ENCODE measurements at places on chromosomes 5 and 9.

DNA sequence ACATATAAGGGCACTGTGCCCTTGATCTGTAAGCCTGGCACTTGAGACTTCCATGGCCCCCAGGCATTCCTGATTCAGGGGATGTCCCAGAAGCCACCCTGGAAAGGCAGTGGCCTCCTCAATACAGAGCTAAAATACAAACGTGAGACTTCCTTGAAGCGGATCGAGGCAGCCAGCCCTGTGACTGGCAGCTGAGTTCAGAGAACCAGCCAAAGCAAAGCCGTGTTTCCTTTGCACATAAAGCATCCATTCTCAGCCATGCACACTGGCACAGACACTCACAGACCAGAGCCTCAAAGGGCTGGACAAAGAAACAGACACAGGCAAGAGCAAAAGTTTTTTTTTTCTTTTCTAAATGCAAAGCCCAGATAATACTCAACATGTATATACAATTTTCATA, 18.8 kb upstream of the CPEB4 start:
- no peak for DNase-seq

DNA sequence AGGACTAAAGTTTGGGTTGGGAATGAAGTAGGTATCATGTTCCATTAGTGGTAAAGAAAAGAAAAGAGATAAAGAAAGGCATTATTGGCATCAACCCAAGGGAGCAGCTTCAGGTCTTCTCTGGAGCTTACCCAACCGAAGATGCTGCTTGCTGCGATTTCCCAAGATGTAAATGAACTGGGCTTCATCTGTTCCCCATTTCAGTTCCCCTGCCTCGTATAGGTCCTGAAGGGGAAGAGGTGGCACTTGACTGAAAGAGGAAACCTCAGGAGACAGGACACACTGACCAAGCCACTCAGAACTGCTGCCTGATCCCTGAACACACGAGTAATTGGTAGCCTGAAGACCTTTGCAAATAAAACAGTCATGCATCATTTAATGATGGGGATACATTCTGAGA, 24.6 kb downstream of the ANXA6 start:
- DNase-seq: no peak

GRCh38 chr5:166570865-166571264, 1720.6 kb upstream of the WWC1 start:
- no peak for DNase-seq

GRCh38 chr9:136957461-136957860, 5.4 kb downstream of the LCN12 start:
- no peak for DNase-seq

DNA sequence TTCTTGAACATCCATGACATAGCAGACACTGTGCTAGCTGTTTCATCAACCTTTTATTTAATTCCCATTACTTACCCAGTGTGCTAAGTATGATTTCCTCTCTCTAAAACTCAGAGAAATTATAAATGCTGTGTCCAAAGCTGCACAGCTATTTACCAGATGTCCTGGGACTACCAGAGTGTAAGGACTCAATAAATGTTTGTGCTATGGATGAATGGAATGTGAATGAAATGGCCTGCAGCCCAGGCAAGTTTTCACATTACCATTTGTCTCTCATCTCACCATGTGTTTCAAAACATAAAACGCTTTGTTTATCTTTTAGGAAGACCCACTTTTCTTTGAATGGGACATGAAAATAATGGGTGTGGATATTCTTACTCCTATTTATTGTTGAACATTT, 96.2 kb downstream of the ARHGEF28 start:
- DNase-seq: no peak

DNA sequence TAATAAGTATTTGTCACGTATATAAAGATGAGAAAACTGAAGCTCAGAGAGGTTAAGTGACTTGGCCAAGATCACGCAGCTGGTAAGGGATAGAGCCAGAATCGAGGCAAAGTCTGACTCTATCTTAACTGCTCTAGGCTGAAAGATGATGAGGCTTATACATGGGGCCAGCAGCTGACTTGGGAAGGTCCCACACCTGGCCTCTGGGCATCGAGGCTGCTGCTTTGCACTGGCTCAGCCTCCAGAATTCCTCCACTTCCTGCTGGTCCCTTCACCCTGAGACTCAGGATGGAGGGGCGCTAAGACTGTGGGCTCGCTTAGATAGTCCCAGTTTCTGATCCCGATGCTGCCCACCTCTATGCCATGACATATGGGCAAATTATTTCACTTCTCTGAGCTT, 35.2 kb downstream of the CAMK2A start:
- no peak for DNase-seq

DNA sequence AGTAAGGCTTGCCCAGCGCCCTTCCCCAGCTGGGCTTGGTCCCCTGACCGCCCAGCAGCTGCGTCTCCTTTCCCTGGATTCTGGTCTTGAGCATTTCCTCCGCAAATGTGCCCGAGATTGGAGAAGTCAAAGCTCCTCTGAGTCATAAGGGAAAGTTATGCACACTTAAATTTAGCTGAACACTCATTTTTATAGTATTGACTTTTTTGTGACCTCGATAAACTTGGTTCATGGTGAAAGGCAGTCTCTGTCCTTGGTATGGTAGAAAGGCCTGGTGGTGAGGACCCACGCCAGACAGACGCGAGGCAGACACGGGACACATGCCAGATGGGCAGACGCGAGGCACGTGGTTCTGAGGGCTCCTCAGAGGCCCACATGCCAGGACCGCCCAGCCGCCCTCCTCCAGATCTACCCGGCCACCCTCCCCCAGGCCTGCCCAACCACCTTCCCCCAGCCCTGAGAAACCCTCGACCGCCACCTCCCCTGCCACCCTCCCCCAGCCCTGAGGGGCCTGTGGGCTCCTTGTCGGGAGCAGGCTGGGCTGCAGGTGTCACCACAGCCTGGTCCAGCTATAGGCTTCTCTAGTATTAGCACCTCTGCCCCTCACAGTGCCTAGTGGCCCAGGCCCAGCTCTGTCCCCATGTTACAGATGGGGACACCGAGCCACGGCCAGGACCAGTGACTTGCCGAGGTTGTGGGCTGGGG, 60.9 kb upstream of the CACNA1B start:
- DNase-seq: no peak

- DNase-seq: no peak
These were observed 25.9 kb upstream of the PIK3R1 start for GRCh38 chr5:68189613-68190012.

DNA sequence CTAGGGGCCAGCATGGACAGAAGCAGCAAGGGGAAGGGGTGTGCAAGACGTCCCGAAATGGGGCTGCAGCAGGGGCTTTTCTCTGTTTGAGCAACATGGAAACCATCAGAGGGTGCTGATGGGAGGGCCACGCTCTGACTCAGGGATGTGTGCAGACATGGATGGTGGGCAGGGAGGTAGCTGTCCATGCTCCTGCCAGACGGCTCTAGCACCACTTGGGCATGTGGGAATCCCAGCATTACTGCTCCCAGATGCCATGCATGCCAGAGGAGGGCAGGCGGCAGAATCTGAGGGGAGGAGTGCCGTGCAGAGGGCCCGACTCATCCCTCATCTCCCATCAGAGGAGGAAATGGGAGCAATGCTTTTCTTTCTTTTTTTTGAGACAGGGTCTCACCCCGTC, 45.6 kb upstream of the SLC25A51 start:
- DNase-seq: no peak

- DNase-seq: peak; percentile 94
These were observed 39.2 kb downstream of the TLE4 start for GRCh38 chr9:79610791-79611614.

- no peak for DNase-seq
These were observed 3.6 kb downstream of the ST6GALNAC6 start for GRCh38 chr9:127895811-127896210.

DNA sequence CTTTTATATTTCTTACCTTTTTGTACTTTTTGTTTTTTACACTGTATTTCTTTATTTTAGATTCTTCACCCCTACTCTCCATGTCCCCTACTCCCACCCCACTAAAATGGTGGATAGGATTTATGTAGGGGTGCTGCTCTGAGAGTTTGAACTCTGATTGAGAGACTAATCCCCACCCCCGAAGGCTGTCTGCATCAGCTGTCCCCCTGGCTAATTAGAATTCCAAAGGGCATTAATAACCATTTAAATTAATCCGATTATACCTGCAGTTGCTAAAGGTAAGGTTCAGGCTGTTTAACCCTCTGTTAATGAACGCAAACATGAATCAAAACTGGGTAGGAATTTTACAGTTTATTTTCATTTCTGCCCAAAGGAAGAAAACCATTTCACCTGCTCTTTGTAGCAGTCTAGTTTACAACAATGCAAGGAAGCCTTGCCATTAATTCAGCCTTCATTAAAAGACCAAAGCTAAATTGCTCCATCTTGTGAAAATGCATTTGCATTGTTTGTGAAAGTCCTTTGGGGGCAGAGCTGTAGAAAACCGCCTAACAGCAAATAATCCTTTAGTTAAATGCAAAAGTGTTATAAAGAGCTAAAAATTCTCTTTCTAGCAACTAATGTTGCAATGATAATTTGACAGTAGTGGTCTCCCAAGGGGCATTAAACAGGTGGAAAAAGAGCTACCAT, 71.2 kb downstream of the ZCCHC7 start:
- DNase-seq: no peak

DNA sequence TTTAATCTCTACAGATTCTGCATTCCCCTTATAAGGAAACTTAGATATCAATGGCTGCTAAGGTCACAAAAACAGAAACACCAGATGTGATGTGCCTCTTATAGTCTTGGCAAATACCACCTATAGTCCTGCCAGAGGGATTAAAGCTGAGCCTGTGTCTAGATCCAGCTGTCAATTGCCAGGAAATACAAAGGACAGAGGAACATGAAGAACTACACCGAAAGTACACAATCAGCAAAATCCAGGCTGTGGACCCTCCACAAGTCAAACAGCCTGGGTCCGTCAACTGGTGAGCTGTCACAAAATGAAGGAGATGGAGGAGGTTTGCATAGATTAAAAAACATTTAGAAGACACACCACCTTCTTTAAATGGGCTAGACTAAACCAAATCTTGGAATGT, 85.4 kb downstream of the KLF4 start:
- DNase-seq: no peak

DNA sequence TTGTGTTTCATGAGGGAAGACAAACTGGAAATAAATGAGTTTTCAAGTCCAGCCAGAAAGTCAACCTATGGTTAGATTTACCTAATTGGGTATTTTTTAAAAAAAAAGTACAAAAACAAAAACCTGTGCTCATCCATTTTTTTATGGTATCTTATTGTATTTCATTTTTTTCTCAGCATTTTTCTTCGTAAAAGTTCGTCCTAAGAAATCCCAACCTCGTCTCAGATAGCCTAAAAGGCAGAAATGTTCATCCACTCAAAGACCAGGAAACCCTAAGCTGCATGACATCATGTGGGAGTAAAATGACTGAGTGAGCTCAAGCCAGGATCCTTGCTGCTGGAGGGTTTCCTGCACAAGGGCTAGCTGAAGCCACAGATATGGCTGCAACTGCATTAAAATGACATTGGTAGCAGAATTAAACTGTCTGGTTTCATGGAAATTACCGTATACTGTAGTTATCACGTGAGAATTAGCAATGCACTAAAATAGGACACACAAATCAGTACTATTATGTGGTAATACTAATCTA, 70.4 kb downstream of the NFIB start:
- no peak for DNase-seq

DNA sequence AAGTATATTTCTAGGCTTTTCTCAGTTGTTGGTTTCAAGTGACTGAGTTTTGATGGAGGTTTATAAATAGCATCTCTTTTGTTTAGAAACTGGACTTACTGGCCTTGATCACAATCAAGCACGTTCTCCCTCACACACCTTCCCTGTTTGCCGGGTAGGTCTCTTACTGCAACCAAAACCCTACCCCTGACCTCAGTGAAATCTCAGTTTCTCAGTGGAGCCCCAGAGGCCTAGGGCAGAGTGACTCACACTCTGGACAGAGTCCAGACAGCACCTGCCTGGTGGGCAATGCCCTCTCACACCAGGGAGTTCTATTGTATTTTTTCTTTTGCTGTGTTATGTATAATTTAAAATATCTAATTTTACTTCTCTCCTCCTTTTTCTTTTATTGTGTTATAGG, 48.4 kb upstream of the EPB41L4B start:
- DNase-seq: no peak

DNA sequence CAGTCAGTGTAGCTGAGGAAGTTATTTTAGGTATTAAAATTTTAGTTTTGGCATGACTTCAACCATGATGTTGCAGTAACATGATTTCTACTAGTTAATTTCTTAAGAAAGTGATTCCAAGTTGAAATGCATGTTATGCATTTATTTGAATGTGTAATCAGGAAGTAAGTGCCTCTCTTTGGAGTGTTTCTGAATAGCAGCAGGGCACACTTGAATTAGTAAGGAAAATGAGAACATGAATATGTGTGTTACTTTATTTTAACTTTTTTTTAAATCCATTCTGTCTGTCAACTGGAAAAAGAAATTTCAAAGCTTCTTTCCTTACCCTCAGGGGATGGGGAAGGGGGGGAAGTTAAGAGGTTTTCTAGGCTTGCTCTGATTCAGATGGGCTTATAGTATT, 40.4 kb downstream of the CTNNA1 start:
- DNase-seq: no peak

GRCh38 chr5:136155078-136155477, 22.4 kb downstream of the SMAD5 start:
- DNase-seq: no peak

- DNase-seq: no peak
These were observed 858.5 kb upstream of the PTPRD start for GRCh38 chr9:11471321-11471720.

- no peak for DNase-seq
These were observed 240.2 kb downstream of the MAN2A1 start for GRCh38 chr5:109929911-109930310.

DNA sequence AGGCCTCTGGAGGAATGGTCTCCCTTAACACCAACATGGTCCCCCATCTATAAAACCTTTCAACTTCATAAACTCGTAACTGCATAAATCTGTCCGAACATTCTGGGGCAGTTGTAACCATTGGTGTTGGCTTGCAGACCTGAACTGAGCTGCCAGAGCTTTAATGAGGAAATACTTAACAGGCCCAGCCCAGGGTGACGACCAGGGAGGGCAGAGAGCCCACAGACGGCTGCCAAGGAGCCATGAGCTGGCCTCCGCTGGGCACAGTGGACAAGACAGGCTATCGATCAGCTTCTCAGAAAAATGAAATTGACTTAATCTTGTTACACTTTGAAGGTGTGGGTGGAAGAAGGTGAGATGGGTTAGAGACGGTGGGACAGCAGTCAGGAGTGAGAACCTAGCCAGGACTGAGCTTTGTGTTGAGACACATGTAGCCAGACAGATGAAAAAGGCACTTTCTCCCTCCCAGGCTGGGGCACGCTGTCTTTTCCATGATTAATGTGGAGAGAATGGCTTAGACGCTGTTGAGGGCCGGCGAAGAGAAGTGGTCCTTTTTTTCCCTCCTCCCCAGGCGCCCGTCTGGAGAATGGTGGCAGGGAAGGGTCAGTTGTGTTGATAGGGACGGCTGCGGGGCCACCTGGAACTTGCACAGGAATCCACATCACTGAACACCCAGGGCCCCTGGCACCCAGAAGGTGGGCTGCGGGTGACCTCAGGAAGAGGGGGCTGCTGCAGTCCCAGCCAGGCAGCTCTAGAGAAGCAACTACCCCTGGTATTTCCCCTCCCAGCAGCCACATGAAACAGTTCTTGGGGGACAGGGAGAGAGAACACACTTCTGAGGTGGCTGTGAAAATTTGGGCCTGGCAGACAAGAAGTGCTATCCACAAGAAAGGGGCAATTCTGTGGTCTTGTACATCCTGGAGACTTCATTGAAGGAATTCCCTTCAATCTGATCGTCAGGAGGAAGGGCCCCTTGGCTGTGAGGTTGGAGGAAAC, 27.3 kb upstream of the TCOF1 start:
- DNase-seq: no peak

- DNase-seq: no peak
These were observed 2.5 kb upstream of the GM2A start for GRCh38 chr5:151250346-151251000.

GRCh38 chr5:78701795-78702410, 53.3 kb upstream of the LHFPL2 start:
- no peak for DNase-seq

All from non-pigmented ciliary epithelial cell (primary cell).